ENCODE measurements at places on chromosomes 1 and 21.
A peak's percentile ranks its signal among the peaks of the same experiment; 100 is the strongest.

DNA sequence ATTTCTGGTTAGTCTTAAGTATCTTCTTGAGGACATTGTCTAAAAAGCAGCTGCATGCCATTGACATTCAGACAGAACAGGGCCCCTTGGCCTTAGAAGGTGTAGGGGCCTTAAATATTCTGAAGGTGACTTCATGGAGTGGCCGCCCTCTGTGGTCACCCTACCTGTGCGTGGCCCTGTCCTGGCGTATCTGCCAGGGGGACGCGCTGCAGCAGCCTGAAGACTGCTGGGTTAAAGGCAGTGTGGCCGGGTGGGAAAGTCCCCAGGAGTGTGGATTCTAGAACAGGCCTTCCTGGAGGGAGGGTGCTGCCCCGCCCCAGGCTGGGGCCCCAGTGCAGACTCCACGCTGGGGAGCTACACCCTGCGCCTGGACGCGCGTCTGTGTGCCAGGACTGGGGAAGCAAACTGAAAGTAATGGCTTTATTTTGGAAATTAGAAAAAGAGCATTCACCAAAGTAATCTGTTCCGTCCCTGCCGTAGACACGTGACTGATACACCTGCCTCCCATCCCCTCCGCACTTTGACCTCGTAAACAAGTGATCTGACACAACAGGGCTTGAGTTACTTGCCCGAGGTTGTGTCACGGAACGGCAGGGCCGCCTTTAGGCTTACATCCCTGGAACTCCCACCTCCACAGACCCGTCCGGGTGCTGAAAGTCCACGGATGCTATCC, 1.8 kb downstream of the AGPAT3 start:
- DNase-seq, result peak; percentile 85

DNA sequence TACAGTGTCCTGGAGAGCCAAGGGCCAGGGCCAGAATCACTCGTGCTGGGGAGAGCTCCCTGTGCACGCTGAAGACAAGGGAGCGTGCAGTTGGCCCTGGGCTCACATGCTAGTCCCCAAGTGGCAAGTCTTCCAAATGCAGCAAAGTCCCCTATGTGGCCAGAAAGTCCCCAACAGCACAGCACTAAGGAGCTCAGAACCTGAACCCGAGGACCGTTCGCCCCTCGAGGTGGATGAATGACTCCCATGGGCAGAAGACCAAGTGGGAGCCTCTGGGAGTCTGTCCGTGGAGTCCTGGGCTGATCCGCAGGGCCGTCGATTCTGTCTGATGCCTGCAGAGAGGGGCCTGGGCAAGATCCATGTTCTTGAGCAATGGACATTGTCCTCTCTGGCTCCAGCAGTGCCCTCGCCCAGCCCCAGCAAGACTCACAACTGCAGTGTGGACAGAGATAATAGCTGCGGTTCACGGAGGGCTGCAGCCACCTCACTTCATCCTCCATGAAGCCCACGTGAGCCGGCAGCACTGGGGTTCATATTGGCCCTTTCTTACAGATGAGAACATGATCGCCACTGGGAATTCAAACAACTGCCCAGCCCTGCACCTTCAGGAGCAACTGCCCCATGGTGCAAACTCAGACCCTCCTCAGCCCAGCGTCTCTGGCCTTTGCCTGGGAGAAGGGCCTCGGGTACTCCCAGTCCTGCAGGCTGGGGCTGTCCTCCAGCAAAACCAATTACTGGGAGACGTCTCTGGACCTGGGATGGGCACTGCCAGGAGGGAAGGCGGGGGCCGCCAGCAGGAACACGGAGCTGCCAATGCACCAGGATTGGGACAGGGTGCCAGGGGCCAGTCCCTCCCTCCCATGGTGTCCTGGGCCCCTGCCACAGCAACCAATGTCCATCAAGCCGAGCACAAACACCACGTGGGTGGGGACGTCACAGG, 243.7 kb downstream of the NPHP4 start:
- DNase-seq, result no peak

DNA sequence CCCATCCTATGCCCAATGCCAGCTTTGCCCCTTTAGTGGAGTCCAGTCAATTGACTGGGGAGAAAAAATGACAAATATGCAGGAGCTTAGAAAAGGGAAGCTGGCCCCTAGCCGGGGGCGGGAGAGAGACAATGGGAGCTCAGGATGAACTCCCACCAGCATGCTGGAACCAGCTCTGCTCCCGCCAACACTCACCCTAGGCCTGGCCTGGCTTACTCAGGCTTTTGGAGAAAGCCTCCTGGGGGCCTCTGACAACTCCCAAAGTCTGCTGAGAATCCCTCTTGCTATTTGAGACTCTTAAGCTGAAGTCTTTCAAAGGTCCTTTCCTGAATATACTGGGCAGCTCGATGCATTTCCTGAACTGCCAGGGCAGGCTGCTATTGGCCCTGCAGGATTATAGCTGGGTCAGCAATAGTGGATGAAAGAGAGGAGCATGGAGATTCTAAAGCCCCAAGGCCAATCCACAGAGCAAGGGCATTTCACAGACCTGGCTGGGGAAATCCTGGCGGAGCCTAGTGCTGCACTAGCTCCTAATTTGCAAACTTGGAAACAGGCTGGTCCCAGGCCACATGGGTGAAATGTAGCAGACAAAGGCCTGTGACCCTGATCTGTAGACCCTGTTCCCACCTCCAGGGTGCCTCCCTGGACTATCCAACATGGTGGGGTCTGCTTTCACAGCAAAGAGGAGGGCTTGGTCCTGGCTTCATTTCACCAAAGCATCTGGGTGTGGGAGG, 35.7 kb upstream of the CLSTN1 start:
- no peak for DNase-seq

- peak; percentile 54 for DNase-seq
Observed at GRCh38 chr21:18801468-18801867, 397.9 kb upstream of the TMPRSS15 start.

GRCh38 chr1:45607404-45608074, 16.3 kb downstream of the CCDC17 start:
- no peak for DNase-seq

GRCh38 chr21:38861989-38862683, 56.4 kb downstream of the ETS2 start:
- peak; percentile 87 for DNase-seq

- DNase-seq, result no peak
Observed at GRCh38 chr1:213419401-213420030, 368.5 kb downstream of the RPS6KC1 start.

GRCh38 chr1:201742955-201743805, 85.8 kb upstream of the IPO9 start:
- no peak for DNase-seq

- DNase-seq, result no peak
Observed at GRCh38 chr1:22662318-22662717, 9.3 kb downstream of the C1QB start.

DNA sequence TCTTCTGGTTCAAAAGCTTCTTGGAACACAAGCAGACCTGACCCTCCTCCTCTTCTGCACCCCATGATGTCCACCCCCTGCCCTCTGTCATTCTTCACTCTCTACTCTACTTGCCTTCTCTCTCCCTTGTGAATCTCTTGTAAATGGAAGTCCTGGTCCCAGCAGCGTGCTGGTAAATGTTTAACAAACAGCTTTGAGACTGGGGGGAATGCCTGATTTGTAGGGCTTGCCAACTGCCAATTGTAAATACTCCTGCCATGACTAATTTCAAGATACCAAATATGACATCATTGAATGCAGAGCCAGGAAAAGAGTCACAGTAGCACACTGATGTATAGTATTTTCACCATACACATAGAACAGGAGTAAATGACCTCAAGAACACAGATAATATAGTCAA, 40.9 kb upstream of the LRRN2 start:
- no peak for DNase-seq

DNA sequence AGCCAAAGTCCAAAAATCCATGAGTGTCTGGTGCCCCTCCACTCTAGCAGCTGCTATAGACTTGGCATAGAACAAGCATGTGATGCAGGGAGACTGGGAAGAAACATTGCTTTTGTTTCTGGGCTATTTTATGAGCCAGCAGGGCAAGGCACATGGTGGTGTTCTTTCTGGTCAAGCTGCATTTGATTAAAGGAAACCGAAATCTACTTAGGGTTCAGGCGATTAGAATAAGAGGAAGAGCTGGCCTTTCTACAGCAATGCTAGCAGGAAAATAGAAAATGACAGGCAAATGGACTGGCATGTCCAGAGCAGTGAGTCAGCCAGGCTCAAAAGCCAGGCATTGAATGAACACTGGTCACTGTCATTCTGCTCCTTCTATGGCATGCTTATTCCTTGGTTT, 28.5 kb upstream of the ARHGAP29 start:
- no peak for DNase-seq

DNA sequence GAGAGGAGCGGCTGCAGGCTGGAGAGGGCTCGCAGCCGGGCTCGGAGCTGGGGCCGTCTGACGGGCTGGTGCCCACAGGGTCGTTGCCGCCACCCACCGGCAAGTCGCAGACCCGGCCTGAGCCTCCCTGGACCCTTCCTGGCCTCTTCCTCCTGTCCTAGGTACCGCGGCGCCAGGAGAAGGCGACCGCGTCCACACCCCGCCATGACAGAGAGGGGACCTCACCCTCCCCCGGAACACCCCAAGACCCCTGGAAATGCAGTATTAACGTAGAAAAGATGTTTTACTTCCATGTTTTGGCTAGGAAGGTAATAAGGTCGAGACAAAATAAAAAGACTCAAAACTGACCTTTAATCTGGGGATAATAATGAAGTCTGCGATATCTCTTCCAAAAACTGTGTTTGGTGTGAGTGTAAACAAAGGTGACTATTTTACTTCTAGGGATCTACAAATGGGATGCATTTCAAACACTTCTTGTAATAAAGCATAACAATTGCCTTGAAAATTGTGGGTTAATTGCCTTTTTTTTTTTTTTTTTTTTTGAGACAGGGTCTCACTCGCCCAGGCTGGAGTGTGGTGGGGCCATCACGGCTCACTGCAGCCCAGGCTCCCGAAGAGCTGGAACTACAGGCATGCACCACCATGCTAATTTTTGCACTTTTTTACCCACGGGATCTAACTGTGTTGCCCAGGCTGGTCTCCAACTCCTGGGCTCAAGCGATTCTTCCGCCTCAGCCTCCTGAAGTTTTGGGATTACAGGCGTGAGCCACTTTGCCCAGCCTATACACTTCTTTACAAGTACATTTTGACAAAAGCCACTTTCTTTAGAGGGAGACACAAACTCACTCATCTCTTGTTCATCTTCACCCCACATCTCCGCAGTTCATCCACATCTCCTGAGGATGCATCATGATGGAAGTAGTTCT, 838 bp upstream of the RSRP1 start:
- no peak for DNase-seq

DNA sequence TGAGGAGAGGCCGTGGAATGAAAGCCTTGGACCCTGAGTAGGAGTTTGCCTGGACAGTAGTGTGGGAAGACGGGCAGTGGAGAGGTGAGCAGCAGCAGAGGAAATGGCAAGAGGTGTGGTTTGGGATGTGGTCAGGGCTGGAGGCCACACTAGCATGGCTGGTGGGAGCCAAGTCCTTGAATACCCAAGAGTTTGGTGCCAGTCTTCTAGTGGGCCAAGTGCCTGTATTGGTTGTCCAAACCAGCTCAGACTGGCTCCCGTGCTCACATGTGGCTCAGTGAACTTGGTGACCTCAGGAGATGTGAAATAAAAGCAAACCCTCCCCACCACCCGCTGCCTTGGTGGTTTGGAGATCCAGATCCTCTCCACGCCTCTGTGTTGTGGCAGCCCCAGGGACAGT, 2.4 kb downstream of the GUCA2A start:
- DNase-seq, result no peak

DNA sequence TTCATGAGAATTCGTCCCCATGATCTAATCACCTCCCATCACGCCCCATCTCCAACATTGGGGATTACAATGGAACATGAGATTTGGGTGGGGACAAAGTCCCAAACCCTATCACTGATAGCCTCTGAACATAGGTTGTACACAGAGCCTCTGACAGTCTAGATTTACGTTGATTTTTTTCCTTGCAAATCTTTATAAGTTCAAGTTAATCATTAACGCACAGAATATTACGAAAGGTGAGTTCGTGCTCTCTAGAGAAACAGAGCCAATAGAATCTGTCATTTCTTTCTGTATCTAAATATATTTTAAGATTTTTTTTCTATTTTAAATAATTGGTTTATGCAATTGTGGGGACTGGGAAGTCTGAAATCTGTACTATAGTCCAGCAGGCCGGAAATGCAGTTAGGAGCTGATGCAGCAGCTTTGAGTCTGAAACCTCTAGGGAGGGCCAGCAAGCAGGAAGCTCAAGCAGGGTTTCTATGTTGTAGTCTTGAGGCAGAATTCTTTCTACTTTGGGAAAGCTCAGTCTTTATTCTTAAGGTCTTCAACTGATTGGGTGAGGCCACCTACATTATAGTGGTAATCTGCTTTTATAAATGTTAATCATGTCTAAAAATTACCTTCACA, 61.0 kb downstream of the SELENOF start:
- peak; percentile 58 for DNase-seq

DNA sequence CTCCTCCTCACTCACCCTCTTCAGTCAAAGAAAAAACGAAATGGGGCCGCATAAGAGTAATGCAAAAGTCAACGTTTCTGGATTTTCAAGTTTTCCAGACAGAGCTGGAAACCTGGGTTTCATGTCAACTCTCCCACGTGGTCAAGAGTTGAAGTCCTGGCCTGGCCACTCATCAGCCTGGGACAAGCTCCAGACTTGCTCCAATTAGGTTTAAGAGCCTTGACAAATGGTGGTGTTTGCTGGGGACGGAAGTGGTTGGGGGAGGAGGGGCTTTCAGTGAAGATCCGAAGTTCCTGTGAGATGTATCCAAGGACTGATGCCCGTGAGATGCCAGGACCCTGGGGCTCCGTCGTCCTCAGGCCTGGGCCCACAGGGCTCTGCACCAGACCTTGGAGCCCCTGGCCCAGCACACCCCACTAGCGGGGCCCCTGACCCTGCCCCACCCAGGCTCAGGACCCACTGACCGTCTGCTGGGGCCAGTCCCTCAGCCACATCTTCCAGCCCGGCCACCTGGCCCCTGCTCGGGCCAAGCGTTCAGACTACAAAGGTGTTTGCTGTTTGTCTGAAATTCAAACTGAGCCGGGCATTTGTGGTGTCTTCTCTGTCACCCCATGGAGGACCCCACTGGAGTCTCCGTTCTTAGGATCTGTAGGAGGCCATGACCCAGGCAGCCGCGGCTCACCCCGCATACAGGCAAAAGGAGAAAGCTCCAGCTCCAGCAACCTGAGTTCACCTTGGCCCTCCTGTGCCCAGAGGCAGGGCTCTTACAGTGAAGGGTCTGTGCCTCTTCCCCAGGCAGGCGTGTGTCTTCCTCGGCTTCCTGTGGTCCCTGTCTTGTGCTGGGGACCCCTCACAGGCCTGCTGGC, 53.3 kb downstream of the SIK1 start:
- DNase-seq, result no peak

DNA sequence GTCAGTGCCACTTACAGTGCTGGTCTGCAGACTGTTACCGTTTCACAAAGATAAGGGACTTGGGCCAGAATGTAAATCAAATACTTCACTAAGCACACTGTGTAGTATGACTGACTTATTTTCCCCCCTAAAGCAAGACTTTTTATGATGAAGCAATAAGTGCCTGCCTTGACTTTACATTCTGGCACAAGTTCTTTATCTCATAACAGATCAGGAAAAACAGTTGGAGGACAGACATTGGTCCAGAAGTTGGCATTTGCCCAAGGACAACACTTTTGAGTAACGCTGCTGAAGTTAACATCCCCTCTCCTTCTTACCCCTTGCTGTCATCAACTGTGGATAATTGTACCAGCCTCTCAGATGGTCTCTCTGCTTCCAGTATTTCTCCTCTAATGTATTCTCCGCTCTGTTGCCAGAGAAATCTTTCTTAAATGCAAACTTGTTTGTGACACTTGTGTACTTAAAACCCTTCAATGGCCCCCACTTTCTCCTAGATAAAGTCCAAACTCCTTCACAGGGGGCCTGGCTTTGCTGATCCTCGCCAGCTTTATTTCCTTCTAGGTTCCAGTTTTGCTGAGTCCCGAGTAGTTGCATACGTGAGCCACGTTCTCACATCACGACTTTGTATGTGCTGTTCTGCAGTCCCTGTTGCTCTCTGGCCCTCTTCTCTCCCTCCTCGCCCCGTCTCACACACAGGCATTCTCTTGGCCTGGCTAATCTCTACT, 45.7 kb downstream of the S1PR1 start:
- no peak for DNase-seq

All from MM.1S (cell line).